ENCODE measurements at places on chromosomes 3 and 15.

DNA sequence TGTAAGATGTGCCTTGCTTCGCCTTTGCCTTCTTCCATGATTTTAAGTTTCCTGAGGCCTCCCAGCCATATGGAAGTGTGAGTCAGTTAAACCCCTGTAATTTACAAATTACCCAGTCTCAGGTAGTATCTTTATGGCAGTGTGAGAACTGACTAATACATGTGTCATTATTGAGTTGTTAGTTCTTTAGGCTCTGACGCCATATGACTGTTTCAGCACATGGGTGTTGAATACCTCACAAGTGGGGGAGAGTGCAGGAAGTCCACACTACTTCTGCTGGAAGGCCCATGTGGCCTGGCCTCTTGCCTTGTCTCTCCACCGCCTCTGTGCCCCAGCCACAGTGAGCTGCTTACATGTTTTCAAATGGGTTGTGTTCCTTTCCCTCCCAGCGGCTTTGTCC lies 28.5 kb downstream of the MFSD1 start:
- DNase-seq, result no peak

DNA sequence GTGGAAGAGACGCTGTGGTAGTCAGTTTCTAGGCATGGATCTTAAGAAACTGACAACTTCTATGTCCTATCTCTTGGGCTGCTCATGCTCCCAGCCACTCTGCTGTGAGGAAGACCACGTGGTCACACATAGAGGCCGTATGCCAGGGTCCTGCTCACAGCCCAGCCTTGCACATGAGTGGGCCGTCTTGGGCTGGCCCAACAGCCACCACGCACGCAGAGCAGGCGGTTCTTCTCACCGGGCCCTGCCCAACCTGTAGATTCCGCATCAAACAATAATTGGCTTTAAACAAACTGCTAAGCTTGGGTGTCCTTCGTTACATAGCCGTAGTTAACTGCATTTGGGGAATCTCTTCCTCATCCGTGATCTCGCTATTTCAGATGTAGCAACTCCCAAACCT lies 26.0 kb downstream of the SLC41A3 start:
- no peak for DNase-seq

- DNase-seq, result no peak
Measured at GRCh38 chr3:182235504-182235903, 523.8 kb downstream of the SOX2 start.

- DNase-seq, result no peak
Measured at GRCh38 chr3:5231074-5231473, 43.6 kb downstream of the EDEM1 start.

DNA sequence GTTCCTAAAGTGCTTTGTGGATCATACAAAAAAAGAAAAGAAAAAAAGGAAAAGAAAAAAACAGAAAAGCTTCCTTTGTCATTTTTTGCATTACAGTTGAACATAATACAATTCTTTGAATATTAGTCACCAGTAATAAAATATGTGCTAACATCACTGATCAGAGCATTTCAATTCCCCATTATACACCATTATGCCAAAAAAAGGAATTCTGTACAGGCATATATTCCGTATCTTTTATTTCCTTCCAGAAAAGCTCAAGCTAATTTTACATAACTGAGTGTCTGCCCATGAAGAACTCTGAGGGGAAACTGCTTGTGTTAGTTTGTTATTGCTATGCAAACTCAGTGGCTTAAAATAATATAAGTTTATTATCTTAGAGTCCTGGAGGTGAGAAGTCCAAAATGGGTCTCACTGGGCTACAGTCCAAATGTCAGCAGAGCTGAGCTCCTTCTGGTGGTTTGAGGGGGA lies 377.9 kb downstream of the GAP43 start:
- DNase-seq, result no peak

DNA sequence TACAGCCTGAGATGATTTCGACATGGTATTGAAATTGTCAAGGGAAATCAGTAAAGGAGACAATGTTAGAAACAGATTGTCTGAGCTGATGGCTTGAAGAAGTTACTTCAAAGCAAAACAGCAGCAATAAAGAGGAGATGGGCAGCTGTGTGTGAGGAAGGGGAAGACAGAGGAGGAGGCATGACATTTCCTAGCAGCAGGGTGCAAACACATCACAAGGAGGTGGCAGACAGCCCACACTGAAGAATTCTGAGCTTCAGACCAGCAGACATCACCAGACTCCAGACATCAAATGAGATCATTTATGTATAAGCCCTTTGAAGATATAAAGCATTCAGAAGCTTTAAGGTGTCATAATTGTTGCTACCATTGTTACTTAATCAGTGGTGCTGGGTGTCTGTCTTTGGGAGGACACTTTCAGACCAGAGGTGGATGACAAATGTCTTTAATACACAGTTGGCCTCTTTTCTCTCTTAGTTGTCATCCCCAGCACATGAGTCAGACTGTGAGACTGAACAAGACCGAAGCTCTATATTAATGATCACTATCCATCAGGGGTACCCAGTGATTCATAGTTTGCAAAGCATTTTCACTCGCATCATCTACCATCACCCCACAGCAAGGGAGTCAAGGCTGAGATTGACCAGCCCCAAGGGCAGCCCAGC lies 203.9 kb downstream of the MINAR1 start:
- DNase-seq, result no peak

GRCh38 chr3:120353463-120353862 lies 4.3 kb upstream of the LRRC58 start:
- no peak for DNase-seq

All from activated CD8-positive, alpha-beta memory T cell treated with anti-CD3 and anti-CD28 coated beads for 4 hours (primary cell).